ENCODE measurements at places on chromosomes 2 and 18. TPM values are rescaled to one million over a fixed set of nuclear protein-coding genes. Genes with fewer than 3 reads are reported as not detected.

- no peak for DNase-seq
Observed at GRCh38 chr2:192026059-192026824, 168.5 kb downstream of the TMEFF2 start.

- no peak for DNase-seq
Observed at GRCh38 chr2:106974891-106975290, 88.9 kb upstream of the ST6GAL2 start.

GRCh38 chr18:70423988-70424387 lies 135.1 kb downstream of the SOCS6 start:
- DNase-seq = no peak

- DNase-seq = no peak
Observed at GRCh38 chr18:69691008-69691760, 256.5 kb downstream of the CD226 start.

GRCh38 chr2:29155578-29155977 lies 40.4 kb downstream of the CLIP4 start:
- DNase-seq = no peak

DNA sequence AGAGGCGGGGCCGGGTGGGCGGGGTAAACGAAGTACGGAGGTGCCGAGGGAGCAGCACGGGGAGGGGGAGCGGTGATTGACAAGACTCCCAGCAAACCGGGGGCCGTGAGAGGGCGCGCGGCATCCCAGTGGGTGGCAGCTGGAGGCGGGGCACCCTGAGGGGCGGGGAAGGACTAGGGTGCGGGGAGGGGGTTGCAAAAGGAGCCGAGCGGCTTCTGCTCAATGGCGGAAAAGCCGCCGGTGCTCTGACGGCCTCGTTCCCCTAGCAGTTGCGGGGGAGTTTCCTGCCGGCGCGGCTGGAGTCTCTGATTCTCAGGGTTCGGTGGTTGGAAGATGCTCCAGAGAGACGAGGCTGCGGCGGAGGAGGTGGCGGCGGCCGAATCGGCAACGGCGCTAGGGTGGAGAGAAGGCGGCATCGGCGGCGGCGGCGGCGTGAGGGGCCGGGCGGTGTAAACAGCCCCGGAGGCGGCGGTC lies at the start of gene PPM1B:
Gene PPM1B, plus strand, starts transcription at position 195 of the 474 bp plus-strand sequence. CDS start 32,325 bp downstream, outside the sequence.
- no peak for DNase-seq

DNA sequence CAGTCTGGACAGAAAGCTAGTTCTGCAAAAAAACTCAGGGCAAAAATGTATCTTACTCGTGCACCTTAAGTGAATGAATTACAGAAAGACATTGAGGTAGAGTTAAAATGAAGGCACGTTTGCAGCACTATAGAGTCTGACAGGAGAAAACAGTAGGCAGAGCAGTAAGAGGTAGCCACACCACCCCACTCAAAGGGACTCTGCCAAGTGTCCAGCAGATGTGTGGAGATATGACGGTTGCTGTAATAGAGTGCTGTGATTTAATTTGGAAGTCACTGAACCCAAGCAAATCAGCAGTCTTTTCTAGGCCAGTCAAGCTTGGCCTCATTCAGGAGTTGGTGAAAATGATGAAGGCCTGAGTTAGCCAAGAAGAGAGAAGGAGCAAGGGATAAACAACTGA lies 464.4 kb downstream of the PTPRM start:
- no peak for DNase-seq

DNA sequence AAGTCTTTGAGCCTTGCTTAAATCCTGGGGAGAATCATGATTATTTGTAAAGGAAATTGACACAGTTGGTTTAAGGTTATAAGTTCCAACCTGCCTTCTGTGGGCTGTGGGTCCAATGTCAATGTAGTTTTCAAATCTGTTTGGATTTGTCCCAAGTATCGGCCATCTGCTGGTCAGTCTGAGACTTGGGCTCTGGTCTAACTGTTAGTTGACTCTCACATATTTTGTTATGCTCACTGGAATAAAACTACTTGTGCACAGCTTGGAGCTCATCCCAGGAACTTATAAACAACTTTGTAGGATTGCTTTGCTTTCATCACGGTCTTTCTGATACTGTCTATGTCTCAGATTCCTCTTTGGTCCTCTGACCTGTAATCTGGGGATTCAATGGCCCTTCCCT lies 1026.2 kb upstream of the ZEB2 start:
- no peak for DNase-seq

DNA sequence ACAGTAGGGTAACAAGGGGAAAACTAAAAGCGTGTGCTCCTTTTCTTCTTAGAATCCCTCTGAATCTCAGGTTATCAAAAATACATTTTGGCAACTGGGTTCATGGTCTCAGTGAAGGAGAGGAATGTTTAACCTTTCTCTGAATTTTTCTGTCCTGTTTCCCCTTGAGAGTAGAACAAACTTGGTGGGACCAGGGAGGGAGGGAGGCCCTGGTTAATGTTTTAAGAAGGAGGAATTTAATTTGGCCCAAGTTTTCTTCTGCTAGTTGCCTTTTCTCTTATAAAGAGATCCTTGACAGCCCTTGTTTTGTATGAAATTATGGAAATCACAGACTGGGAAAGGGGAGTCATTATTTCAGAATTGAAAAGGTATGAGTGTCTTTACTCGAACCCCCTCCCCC lies 12.2 kb upstream of the POU3F3 start:
- no peak for DNase-seq

DNA sequence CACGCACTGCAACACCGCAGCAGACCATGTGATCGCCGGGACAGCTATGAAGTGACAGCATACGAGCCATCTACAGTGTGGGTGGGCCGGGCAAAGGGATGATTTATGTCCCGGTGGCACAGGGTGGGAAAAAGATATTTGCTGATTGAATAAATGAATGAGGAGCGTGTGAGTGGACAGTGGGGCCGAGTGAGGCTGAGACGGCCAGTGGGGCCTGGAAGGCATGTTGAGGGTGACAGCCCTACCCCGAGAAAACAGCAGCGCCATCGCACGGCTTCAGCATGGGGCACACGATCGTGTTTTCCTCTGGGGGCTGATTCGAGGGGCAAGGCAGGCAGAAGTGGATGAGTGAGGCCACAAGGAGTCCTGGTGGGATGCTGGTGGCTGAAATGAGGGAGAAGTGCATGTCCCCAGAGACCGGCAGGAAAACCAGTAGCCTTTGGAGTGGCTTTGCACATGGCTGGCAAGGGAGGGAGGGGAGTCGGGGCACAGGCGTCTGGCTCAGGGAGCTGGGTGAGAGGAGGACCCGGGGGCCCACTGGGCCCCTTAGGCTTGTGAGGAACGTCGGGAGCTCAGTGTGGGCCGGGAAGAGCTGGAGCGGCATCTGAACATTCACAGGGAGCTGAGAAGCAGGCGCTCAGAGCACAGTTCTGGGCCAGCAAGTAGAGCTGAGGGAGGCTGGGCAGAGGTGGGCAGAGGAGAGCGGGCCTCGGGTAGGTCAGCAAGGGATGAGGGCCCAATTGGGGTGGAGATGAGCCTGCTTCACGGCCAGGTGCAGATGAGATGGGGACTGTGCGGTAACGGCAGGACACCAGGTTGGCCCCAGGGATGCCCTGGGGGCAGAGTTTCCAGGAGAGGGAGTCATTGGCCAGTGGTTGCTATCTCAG lies 32.1 kb upstream of the MAL start:
- no peak for DNase-seq

DNA sequence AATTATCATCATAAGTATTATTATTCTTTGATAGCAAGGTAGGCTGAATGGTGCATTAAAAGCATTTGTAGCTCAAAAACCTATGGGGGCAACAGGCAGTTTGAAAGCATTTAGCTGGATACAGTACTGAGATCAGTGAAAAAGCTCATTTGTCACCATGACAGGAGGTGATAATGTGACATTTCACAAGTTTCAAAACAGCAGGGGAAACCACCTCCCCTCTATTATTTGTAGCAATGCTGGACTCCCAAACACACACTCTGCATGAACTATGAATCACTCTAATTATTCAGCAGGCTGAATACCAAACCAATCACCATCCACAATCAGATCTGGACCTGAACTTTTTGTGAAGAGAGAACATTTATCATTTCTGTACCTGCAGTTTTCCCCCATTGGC lies 63.4 kb downstream of the MYO5B start:
- DNase-seq = no peak

DNA sequence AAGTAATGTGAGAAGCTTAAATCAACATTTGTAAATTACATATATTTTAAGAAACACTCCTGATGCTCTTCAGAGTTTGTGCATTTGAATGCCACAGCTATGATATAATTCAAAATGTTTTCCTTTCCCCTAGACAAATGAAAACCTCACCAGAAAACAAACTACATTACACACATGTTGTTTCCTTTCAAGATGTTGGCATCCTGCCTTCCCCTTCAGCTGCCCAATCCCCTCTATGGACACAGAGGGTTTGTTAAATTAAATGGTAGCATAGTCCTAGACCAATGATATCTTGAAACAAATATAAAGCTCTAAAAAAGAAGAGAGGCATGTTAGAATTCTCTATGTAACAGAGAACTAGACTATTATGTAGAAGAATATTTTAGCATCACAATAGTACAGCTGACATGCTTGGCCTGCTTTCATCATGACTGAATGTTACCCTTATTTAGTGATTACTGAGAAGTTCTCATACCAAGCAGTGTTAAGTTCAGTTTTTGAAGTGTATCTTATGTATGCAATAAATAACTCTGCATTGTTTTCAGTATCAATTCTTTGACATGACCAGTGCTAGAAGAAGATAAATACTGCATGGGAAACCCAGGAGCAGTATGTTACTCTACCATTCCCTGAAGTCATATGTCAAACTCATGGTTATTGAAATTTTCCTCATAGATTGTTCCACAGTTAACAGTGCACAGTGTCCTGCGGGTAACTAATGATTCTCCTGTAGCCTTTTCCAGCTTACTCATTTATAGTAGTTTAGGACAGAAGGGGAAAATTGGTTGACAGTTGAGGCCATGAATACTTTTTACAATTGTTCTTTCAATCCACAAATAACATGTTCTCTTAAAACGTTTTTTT lies 316.3 kb upstream of the KCNJ3 start:
- no peak for DNase-seq

- DNase-seq = no peak
Observed at GRCh38 chr18:12036201-12036751, 55.0 kb downstream of the IMPA2 start.

DNA sequence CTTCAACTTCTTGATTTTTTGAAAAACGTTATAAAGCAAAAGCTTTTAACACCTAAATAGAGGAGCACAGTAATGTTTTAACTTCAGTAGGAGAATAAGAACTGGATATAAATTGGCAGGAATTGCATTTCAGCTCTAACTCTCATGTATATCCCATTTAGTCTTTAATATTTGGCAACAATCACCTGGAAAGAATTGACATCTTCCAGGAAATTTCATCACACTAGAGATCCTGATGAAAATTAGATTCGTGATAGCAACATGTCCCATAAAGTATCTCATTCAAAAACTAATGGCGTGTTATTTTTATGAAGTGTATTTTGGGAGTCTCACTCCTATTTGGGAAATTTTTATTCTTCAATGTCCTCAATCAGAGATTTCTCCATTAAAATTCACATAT lies 131.1 kb upstream of the DNAJC10 start:
- DNase-seq = no peak

DNA sequence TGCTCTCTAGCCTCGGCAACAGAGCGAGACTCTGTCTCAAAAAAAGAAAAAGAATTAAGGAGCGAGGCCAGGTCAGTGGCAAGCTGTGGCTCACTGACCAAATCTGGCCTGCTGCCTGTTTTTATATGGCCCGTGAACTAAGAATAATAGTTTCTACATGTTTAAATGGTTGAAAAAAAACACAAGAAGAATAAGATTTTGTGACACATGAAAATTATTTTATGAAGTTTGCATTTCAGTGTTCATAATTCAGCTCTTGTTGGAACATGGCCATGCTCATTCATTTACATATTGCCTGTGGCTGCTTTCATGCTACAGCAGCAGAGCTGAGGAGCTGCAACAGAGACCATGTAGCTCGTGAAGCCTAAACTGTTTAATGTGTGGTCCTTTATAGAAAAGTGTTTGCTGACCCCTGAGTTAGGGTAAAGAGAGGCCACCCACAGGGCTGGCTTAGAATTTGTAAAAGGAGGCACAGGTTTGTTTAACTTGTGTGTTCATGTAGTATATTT lies 59.5 kb downstream of the MFSD6 start:
- DNase-seq = no peak

GRCh38 chr2:117933884-117934354 lies 80.0 kb downstream of the CCDC93 start:
- no peak for DNase-seq

- DNase-seq = peak; percentile 55
Observed at GRCh38 chr2:43758739-43759138, 15.1 kb upstream of the DYNC2LI1 start.

- no peak for DNase-seq
Observed at GRCh38 chr2:241064008-241064801, 37.9 kb downstream of the MTERF4 start.

EVA1A gene
- total RNA-seq = 0.56 TPM

MEIS1 gene
- total RNA-seq = 8.2 TPM

FBLN7 gene
- total RNA-seq = 3.3 TPM

DOK6 gene
- not detected for total RNA-seq

DBI gene
- 56.1 TPM for total RNA-seq

CDH7 gene
- not detected for total RNA-seq

ARHGAP25 gene
- 2.7 TPM for total RNA-seq
